ENCODE measurements at places on chromosomes 5 and 9.

DNA sequence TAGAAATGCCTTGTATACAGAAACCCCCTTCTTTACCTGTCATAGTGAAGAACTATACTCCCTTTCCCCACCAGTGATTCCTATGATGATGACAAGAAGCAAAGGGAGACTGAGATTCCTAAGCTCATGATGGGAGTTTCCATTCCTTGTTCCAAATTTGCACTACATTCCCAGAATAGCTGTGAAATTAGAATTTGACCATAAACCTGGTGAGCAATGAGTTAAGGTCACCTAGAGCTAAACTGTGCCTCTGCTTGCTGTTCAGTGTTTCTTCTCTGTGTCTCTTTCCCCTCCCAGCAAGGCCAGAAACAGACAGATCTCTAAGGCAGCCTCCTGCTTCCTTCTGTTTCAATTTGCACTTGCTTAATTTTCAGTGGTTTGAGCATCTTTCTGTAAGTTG is 332.1 kb downstream of the PIK3R1 start:
- DNase-seq, result no peak

DNA sequence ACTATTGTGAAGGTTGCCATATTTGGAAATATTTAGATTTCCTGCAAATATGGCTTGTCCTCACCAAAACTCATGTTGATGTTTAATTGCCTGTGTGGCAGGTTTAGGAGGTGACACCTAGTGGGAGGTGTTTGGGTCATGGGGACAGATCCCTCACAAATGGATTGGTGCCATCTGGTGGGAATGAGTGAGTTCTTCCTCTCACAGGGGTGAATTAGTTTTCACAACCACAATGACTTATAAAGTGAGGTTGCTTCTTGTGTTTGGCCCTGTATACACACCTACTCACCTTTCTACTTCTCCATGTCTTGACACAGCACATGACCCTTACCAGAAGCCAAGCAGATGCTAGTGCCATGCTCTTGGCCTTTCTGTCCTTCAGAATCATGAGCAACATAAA is 41.1 kb downstream of the ISOC1 start:
- no peak for DNase-seq

DNA sequence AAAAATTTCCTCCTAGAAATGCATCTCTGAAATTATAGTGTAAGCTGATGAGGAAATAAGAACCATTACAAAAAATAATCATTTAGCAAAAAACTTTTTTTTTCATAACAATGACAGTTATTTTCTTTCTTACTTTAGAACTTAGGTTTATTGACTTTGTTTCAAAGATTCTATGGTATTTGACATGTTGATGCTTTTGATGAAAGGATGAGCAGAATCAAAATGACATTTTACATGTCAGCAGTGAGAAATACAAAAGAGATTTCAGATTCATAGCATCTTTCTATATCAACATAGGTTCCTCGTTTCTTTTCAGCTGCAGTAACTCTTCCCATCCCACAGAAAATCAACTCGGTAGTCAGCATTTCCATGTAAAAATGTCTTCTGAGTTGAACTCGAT is 1226.6 kb upstream of the C9orf72 start:
- no peak for DNase-seq

GRCh38 chr5:76041863-76042262 is 41.3 kb upstream of the SV2C start:
- no peak for DNase-seq

GRCh38 chr9:22053178-22053577 is 44.1 kb upstream of the CDKN2B start:
- no peak for DNase-seq

DNA sequence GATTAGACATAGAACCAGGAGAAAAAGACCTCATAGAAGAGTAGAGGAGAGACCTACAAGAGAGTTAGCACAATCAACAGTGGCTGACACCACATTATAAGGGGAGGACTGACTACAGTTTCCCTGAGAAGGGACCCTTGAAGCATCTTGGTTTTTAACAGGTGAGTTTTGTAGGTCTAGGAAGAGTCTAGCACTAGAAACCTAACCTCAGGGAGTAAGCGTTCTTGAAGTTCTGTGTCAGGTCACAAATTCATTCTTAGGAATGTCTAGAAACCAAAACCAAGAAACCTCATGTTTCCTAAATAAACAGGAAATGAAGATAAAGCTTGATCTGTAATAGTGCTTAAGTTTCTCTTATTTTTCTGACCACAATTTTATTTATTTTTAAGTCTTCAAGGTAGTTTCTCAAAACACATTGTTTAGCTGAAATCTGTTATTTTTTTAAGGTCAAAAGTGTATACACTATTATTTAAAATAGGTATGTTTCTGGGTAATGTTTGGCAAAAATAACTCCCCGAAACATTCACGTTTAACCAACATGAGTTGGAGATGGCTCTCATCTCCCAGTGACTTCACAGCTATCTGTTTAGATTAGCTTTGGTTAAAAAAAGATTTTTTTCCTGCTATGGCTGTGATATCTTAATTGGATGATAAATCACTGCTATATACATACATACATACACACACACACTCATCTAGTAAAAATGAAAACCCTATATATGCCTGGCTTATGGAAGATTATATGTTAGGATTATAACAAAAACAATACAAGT is 37.1 kb downstream of the MAP3K1 start:
- DNase-seq, result no peak

GRCh38 chr9:34633851-34634550 is 3.6 kb downstream of the SIGMAR1 start:
- peak; percentile 57 for DNase-seq
